CD4-positive, alpha-beta T cell treated with Interleukin-15 for 1 hour (primary cell): ENCODE measurements at places on chromosomes 16 and 17.

GRCh38 chr16:26524846-26525245 is 541.9 kb upstream of the C16orf82 start:
- no peak for DNase-seq

DNA sequence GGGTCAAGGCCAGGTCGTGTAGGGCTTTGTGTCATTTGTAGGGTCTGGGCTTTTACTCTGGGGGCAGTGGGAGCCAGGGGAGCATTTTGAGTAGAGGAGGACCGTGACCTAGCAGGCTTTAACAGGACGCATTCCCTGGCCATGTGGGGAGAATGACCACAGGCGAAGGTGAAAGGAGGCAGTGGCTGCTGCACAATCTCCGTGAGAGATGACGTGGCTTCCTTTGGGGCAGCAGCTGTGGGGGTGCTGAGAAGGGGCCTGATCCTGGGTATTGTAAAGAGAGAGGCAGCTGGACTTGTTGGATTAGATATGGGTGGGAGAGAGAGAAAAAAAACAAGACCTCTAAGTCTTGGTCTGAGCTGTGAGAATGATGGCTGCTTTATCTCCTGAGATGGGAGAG is 46.0 kb downstream of the KATNIP start:
- no peak for DNase-seq

DNA sequence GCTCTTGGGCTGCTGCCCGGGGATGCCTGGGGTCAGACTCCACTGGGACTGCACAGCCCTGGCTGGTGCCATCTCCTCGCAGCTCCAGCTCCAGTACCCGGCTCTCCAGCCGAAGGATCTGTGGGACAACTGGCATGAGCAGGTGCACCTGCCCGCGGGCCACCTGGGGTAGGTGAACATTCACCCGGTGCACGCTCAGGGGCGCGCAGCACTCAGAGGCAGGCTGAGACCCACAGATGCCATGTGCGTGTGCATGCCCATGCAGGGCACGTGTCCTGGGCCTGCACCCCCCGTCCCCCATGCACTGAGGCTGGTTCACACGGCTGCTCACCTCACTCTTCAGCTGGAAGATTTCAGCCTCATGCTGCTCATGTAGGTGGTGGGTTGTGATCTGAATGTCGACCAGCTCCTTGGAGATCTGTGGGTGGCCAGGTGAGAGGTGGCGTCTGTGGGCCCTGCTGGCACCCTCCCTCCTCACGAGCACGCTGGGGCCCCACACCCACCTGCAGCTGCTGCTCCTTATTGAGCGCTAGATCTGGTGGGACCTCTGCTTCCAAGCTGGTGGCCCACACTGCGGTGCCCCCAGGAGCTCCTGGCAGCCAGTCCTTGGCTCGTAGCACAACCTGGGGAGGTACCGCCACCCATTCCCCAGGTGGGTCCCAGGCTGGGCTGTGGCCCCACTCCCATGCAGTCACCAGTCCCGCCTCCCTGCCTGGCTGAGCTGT is 618 bp downstream of the CCDC78 start:
- no peak for DNase-seq

DNA sequence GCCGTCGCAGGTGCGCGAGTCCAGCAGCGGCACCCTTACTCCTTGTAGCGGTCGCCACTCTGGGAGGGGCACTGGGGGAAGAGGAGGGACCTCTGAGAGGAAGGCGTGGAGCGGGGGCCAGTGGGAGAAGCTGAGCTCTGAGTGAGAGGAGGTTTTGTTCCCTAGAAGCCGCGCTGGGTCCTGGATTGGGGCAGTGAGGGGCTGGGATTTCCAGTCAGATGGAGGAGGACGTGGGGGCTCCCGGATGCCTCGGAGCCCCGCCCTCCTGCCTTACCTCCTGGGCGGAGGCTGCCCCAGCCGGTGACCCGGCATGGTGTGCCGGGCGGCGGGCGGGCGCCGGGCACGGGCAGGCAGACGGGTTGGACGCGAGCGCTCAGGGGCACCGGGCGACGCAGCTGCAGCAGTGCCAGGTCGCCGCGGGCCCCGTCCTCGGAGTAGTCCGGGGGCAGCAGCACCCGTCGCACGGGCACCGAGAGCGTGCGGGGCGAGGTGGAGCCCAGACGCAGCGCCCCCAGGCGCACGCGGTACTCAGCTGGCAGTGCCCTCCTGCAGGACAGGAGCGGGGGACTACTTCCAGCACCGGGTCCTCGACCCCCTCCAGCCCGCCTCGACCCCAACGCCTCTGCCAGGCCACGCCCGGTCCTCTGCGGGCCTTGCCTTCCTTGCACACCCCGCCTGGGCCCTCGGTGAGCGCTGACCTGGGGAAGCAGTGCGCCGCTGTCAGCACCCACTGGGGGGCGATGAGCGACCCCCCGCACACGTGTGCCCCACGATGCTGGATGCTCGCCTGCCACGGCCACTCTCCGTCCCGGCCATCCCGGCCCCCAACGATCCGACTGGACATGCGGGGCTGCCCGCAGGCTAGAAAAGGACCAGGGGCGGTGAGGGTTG is 2.0 kb downstream of the PRSS33 start:
- peak; percentile 20 for DNase-seq

- no peak for DNase-seq
These were observed 2.0 kb upstream of the RAP1GAP2 start for GRCh38 chr17:2794111-2794803.

DNA sequence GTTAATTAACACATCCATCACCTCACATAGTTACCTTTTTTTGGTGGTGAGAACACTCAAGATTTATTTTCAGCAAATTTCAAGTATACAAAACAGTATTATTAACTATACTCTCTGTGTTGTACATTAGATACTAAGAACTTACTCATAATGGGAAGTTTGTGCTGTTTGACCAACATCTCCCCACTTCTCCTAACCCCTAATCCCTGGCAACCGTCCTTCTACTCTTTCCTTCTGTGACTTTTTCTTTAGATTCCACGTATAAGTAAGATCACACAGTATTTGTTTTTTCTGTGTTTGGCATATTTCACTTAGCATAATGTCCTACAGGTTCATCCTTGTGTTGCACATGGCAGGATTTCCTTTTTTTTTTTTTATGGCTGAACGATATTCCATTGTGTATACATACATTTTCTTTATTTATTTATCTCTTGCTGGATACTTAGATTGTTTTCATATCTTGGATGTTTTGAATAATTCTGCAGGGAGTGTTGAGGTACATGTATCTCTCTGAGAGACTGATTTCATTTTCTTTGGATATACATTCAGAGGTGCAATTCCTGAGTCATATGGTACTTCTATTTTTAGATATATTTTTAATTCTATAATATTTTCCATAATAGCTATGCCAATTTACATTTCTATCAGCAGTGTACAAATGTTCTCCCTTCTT is 19.0 kb downstream of the PPM1D start:
- no peak for DNase-seq

- DNase-seq: no peak
These were observed 6.2 kb upstream of the RAMP2 start for GRCh38 chr17:42754782-42755181.

GRCh38 chr16:49092704-49093103 is 188.9 kb downstream of the CBLN1 start:
- no peak for DNase-seq

- no peak for DNase-seq
These were observed 240.3 kb upstream of the DYNLRB2 start for GRCh38 chr16:80300456-80300855.

DNA sequence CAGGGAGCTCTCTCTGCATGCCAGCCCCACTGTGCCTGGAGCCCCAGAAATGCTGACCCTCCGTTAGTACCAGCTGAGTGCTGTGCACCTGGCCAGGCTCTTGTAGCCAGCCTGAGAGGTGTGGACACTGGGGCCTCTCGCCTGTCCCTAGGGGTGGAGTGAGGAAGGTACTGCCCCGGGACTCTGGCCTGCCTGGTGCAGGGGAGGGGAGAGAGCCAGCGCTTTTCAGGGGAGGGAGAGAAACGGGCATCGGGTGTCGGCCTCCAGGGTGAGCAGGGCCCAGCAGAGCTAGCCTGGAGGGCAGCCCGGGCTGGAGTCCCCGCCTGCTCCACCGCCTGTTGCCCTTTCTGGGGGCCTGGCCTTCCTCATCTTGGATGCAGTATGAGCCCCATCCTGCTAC is 13.1 kb downstream of the MAP2K3 start:
- DNase-seq: no peak

GRCh38 chr16:62701426-62701825 is 665.2 kb upstream of the CDH8 start:
- DNase-seq: no peak

DNA sequence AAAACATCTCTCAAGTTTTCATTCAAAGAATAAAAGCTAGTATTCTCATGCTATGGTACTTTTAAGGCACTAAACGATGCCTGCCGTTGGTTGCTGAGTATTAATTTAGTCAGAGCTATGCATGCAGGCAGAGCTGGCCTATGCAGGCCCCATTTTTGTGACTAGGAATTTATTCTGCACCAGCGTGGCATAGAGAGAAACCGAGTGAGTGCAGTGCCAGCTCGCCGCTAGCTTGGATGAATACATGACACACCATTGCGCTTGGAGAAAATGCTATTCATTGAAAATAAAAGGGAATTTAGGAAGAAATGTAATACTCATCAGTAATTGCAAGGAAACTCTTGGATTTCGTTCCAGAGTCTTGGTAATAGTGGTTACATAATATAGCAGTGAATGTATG is 231.6 kb upstream of the RBFOX1 start:
- DNase-seq: no peak

GRCh38 chr17:66437476-66438026 is 135.1 kb downstream of the PRKCA start:
- DNase-seq: no peak

DNA sequence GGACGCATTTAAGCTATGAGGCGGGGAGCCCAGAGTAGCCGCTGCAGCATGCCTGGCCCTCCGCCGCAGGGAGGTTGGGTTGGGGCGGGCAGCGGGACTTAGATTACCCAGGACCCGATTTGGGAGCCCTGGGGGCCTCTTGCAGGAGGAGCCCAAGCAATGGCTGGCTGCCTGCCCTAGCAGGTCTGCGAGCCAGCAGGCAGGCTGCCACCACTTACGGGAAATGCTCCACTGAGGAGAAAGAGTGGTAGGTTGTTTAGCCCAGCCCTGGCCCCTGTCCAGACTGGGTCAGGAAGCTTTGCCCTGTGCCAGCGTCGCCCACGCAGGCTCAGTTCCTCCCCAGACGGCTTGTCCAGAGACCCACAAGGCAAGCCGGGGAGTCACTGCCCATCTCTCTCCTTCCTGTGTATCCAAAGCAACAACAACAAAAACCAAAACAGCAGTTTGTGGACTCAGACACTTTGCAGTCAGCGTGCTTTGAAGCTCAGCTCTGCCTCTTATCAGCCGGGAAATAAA is 10.3 kb upstream of the TVP23A start:
- peak; percentile 49 for DNase-seq

DNA sequence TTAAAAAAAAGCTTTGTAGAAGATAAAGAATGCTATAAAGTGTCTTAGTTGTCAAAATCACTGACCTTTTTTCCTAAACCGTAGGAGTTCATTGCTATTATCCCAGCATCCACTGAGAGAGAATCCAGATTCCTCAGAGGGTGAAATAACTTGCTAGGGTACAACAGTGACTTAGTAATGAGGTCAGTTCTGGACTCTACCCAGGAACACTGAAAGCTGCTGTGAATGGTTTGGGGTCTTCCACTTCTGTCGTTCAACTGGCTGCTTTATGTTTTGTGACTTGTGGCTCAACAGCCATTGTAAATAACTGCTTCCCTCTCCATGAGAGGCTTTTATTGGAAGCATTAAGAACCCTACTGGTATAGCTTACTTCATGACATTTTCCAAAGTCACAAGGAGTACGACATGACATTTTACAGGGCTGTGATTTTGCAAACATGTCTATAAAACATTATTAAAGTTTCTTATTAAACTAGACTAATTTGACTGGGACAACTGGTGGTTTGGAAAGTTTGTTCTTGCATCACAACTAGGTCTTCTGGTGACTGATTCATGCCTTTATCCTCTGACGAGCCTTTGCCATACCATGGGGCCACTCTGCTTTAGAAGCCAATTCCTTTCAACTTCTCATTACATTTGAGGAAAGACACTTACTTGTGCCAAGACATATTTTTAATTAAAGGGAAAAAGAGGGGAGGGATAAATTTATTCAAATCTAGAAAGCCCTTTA is 92.2 kb upstream of the CDH11 start:
- no peak for DNase-seq

DNA sequence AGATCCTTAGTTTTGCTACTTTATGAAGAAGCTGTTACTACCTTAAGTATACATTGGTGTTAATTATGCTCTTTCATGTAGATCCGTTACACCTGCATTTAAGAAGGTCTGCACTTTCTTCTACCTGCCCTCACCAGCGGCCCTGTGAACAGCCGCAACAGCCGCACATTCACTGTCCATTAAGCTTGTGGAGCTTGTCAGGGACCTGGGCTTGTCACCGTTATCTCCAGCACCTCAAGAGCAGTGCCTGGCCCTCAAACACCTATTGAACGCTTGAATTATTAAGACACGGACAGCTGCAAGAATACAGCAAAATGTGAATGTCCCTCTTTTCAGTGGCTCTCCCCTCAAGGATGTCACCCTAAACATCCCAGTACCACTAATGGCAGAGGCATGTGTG is 3.0 kb upstream of the MXRA7 start:
- DNase-seq: no peak

- no peak for DNase-seq
These were observed 9.4 kb upstream of the GAST start for GRCh38 chr17:41702712-41703111.
